ENCODE measurements at places on chromosomes 6 and 20.
A peak's percentile ranks its signal among the peaks of the same experiment; 100 is the strongest.

DNA sequence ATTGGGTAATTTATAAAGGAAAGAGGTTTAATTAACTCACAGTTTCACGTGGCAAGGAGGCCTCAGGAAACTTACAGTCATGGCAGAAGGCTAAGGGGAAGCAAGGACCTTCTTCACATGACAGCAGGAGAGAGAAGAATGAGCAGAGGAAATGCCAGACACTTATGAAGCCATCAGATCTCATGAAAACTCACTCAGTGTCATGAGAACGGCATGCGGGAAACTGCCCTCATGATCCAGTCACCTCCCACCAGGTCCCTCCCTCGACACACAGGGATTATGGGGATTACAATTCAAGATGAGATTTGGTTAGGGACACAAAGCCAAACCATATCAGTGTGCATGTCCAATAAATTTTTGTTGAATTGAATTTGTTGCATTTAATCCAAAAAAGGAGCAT is 52.0 kb downstream of the ECT2L start:
- no peak for DNase-seq

- DNase-seq = no peak
Observed at GRCh38 chr6:2914318-2914660, 11.2 kb upstream of the SERPINB9 start.

- no peak for DNase-seq
Observed at GRCh38 chr6:44657206-44657819, 269.8 kb downstream of the CDC5L start.

- DNase-seq = no peak
Observed at GRCh38 chr20:39547546-39548408, 585.6 kb downstream of the DHX35 start.

GRCh38 chr20:11672959-11673358 is 244.7 kb upstream of the BTBD3 start:
- no peak for DNase-seq

- no peak for DNase-seq
Observed at GRCh38 chr6:20029979-20030378, 182.3 kb downstream of the MBOAT1 start.

- no peak for DNase-seq
Observed at GRCh38 chr6:98909236-98909635, 38.5 kb downstream of the FBXL4 start.

DNA sequence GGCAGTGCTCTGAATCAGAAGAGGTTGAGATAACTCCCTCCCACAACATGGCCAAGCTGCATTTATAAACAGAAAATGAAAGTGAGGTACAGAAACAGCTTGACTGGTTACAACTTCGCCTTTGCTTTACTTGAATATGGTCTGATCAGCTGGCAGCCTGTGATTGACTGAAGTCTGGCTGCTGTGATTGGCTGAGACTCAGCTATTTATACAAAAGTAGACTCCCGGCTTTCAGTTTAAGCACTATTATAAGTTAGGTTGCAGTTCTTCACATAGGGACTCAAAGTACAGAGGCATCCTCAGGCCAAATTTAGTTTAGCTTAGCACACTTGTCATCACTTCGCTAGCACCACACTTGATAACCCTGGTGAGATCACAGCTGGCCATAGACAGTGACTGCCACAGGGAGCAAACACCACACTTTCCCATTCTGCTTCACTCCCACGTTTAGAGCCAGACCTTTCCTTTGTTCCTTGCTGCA is 362.6 kb downstream of the EPM2A start:
- peak; percentile 66 for DNase-seq

DNA sequence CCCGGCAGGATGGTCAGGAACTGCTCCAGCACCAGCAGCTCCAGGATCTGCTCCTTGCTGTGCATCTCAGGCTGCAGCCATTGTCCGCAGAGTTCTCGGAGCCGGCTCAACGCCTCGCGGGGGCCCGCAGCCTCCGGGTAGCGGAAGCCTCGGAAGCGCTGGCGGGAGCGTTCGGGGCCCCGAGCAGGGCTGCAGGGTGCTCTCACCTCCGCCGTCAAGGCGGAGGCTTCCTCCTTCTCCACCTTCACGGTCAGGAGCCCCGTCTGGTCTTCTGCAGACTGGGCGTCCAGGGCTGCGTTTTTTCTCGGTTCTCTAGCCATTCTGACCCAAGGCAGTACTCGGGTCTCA is 434 bp downstream of the ZKSCAN4 start:
- no peak for DNase-seq

GRCh38 chr20:13113731-13114130 is 105.0 kb downstream of the SPTLC3 start:
- DNase-seq = peak; percentile 44

DNA sequence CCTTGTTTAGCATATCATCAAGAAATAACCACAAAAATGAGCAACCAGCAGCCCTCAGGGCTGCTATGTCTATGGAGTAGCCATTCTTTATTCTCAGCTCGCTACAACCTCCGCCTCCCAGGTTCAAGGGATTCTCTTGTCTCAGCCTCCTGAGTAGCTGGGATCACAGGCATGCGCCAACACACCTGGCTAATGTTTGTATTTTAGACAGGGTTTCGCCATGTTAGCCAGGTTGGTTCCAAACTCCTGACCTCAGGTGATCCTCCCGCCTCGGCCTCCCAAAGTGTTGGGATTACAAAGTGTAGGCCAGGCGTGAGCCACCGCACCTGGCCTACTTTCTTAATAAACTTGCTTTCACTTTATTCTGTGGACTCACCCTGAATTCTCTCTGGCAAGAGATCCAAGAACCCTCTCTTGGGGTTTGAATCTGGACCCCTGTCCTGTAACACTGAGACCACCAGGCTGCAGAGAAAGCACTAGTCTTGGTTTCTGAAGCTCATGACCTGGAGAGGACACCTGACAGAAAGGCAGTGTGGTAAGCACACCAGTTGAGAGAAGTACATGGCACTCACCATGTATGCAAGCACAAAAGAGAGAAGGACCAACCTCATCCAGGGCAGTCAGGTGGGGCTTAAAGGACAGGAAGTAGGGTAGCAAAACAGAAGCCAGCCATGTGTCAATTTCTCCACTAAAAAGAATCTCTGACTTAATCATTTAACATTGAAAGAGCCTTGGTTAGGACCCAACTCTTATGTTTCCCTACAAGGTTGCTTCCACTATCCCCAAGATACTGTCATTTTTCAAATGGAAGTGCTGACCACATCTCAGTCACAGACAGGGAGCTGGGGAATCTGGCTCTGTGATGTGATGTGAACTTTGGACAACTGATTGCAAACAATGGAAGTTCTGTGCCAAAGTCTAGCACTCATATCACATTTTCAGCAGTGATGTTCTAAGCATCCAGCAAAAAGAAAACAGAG is 97.4 kb upstream of the DST start:
- no peak for DNase-seq

- DNase-seq = peak; percentile 98
Observed at GRCh38 chr20:8082989-8083388, 49.1 kb upstream of the PLCB1 start.

DNA sequence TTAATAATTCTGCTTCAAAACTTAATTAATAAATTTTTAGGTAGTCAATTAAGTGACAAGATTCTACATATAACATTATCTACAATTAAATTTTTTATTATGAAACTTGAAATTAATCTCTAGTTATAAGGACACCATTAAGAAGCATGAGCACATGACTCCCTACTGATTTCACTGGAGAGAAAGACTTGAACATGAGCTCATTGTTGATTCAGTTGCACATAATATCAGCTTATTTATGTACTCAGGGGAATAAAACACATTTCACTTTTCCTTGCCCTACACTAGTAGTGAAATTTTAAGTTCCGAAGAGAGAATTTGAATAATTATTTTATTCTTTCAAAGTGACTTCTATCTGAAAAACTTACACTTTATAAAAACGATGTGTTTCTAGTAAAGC is 370.2 kb upstream of the EPHA7 start:
- peak; percentile 14 for DNase-seq

- no peak for DNase-seq
Observed at GRCh38 chr20:21613512-21613911, 92.0 kb upstream of the PAX1 start.

GRCh38 chr6:35796236-35796635 is 887 bp downstream of the CLPS start:
- DNase-seq = no peak
